NCI-H774 (cell line): ENCODE measurements at places on chromosomes 7 and 10.

- no peak for DNase-seq
Observed at GRCh38 chr10:36766415-36766810, 359.0 kb upstream of the ANKRD30A start.

DNA sequence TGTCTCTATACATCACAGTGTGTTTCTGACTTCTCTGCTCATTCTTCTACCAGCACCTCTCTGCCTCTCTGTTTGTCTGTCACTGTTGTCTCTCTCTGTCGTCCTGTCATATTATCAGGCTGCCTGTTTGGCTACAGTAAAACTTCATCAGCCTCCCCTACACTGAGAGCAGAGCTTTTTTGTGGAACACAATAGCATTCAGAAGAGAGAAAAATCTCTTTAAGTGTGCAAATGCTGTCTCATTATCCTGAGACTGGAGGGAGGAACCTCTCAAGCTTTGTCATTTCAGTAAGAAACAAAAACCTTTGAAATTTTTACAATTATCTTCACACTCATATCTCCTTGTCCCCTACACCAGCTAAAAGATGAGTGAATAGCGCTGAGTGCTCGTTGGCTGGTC lies 148.4 kb downstream of the PLPP4 start:
- no peak for DNase-seq

- no peak for DNase-seq
Observed at GRCh38 chr7:74657692-74658177, at the start of gene GTF2I. TSS of gene GTF2I (plus strand) at chr7:74657718. CDS start at chr7:74689129, 31,411 bp downstream.

- no peak for DNase-seq
Observed at GRCh38 chr7:56063500-56063881, 595 bp upstream of the SUMF2 start.

- no peak for DNase-seq
Observed at GRCh38 chr10:81569488-81569887, 305.5 kb upstream of the NRG3 start.

DNA sequence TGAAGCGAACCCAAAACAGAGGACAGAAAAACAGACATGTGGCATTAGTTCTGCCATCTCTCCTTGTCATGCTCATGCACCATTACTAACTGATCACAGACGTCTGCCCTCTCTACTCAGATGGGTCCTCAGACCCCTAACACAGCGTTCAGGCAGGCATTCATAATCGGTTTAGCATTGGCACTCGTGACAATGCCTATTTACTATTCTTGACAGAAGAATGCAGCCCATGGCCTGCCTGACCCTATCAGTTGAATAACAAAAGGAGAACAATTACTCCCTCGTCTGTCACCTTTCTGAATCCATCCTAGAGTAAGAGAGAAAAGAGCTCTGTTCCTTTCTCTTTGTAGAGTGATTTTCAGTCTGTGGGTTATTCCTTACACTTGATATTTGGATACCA lies 194.6 kb upstream of the PHYHIPL start:
- no peak for DNase-seq

DNA sequence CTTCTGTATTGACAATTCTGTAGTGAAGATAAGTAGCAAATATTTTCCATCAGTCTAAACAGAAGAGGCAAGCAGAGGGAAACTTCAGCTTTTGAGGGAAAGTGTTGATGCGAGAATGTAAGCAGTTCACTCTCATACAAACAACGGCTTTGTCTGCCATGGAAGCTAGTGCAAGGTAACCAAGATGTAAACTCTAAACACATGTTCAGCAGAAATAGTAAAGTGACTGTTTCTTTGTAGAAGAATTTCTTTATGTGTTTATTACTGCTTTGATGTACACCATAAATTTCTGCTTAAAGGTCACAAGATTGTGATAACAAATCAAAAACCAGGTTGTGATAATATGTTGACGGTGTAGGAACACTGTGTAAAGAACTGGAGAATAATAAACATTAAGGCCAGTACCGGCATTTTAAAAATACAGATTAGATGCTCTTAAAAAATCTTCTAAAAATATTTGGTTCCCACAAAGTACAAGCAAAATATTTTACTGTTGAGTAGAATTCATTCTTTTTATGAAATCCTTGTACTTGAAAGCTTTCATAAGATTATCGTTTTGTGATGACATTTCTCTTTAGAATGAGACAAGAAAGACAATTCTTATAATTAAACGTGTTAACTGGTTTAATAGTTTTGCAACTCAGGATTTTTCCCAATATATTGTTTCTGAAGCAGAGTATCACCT lies 34.2 kb downstream of the SEMA3C start:
- DNase-seq: no peak

DNA sequence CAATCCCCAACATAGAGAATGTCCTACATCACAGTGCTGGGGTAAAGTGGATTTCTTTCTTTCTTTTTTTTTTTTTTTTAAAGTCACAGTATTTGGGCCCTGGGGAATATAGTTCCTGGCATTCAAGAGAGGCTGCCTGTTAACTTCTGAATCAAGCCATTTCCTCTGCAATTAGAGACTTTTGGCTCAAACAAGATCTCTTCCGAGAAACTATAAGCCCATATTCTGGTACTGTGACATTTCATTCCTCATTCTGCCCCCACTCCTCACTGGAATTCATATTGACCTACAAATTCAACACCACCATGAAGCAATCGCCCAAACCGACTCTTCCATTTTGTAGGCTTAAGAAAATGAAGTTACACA lies 187.4 kb downstream of the PHTF2 start:
- no peak for DNase-seq

DNA sequence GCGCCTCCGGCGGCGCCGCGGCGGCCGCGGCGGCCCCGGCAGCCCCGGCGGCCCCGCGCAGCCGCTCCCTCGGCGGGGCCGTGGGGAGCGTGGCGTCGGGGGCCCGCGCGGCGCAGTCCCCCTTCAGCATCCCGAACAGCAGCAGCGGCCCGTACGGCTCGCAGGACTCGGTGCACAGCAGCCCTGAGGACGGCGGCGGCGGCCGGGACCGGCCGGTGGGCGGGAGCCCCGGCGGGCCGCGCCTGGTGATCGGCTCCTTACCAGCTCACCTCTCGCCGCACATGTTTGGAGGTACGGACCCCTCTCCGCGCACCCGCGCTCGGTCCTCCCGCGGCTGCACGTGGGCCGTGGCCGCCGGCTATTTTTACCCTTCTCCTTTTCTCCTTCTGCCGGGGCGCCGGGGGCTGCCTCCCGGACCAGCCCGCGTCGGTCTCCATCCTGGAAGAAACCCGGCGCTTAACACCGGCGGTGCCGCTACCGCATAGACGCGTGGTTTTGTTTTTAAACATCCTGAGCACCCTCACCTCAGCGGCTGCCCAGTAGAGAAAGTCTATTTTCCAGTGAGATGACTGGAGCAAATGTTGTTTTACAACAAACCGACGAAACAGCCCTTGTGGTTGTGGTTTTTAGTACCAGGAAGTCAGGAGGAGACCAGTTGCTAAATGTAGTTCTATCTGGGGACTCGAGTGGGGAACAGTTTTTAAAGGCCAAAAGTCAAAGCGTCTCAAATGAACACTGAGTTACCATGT lies 1.3 kb downstream of the ZNRF2 start:
- DNase-seq: peak; percentile 11
